ENCODE measurements at places on chromosomes 7 and 10.

GRCh38 chr7:74657692-74658177 is at the start of gene GTF2I:
Gene GTF2I, plus strand, starts transcription at chr7:74657718. Its CDS starts 31,411 bp downstream, at chr7:74689129.
- DNase-seq = peak; percentile 36

GRCh38 chr10:48187713-48188485 is 86.6 kb downstream of the FRMPD2 start:
- no peak for DNase-seq

DNA sequence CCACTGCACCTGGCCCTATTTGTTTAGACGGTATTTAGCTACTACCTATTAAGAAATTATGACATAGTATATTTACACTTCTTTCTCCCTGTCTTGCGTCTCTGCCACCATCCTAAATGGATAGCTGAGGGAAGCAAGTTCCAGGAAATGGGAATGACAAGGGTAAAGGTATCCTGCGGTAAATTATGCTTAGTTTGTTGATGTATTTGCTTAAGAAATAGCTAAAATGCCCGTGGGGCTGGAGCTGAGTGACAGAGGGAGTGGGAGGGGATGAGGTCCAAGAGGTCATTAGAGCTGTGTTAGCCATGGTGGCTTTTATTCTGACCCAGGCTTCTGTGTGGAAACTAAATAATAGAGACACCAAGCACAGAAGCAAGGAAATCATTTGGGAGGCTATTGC is 29.0 kb upstream of the UBE2D1 start:
- DNase-seq = no peak

GRCh38 chr7:516606-517456 is 2.8 kb downstream of the PDGFA start:
- no peak for DNase-seq

- DNase-seq = no peak
Observed at GRCh38 chr10:132891368-132891767, 51.0 kb downstream of the CFAP46 start.

DNA sequence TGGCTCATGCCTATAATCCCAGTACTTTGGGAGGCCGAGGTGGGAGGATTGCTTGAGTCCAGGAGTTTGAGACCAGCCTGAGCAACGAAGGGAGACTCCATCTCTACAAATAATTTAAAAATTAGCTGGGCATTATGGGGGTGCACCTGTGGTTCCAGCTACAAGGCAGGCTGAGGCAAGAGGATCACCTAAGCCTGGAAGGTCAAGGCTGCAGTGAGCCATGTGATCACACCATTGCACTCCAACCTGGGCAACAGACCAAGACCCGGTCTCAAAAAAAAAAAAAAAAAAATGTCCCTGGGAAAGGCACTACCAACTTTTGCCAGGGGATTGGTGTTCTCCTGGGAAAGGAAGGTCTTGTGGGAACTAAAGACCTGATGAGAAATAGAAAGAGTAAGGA is 134.2 kb upstream of the AUTS2 start:
- DNase-seq = no peak

DNA sequence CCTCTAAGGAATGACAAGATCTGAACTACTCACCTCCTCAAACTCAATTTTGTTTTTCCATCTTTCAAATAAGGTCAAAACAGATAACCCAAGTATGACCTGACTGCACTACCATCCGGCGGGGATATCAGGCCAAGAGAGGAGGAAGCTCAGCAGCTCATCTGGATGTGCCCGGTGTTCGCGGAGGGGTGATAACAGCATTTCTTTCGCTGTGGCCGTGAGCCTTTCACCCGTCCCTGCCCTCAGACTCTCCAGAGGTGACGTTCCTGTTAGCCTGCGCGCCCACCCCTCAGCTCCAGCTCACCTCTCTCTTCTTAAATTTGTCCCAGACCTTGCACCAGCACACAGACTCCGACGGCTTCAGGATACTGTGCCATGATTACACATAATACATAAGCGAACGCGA is 526 bp downstream of the ZNF248 start:
- DNase-seq = peak; percentile 5

GRCh38 chr7:131250331-131250730 is 77.3 kb upstream of the MKLN1 start:
- DNase-seq = no peak

GRCh38 chr7:20791538-20792434 is 5.1 kb upstream of the SP8 start:
- DNase-seq = no peak

- DNase-seq = no peak
Observed at GRCh38 chr7:144407266-144407931, 3.9 kb upstream of the NOBOX start.

GRCh38 chr10:129049501-129049900 is 417.5 kb upstream of the MGMT start:
- no peak for DNase-seq

GRCh38 chr10:93622942-93623341 is 10.6 kb downstream of the PDE6C start:
- DNase-seq = no peak

GRCh38 chr7:47734949-47735291 is 153.0 kb upstream of the TNS3 start:
- DNase-seq = no peak

DNA sequence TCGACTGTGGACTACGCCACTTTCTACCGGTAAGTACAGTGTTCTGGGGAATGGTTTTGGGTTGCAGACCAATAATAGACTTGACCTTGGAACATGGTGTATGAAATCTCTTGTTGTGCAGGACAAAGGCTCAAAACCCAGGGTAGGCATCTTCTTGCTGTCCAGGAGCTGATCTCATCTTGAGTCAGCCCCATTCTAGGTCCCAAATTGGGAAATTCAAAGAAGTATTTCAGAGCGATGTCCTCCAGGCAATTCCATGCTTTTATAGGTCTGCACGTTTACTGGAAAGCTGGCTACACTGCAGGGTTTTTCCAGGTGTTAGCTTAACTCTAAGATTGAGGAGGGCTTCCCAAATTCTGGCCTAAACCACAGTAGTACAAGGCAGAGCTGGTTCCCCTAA is 180.7 kb downstream of the BMPER start:
- no peak for DNase-seq

GRCh38 chr7:159125955-159126270 is 18.8 kb downstream of the VIPR2 start:
- DNase-seq = no peak

- DNase-seq = no peak
Observed at GRCh38 chr10:74910241-74910975, 84.0 kb downstream of the KAT6B start.

GRCh38 chr10:75852851-75853484 is 421.5 kb downstream of the LRMDA start:
- DNase-seq = no peak

GRCh38 chr10:3069876-3070275 is 2.5 kb downstream of the PFKP start:
- DNase-seq = no peak

Data from activated CD4-positive, alpha-beta T cell treated with anti-CD3 and anti-CD28 coated beads, Interleukin-2, amount 50 U/mL, for 24 hours (primary cell).